NCI-H2171 treated with DMSO at 0.1 percent for 48 hours (cell line): ENCODE measurements at places on chromosomes 4 and X.

GRCh38 chrX:47217121-47217851, 1.2 kb upstream of the CDK16 start:
- DNase-seq = no peak

DNA sequence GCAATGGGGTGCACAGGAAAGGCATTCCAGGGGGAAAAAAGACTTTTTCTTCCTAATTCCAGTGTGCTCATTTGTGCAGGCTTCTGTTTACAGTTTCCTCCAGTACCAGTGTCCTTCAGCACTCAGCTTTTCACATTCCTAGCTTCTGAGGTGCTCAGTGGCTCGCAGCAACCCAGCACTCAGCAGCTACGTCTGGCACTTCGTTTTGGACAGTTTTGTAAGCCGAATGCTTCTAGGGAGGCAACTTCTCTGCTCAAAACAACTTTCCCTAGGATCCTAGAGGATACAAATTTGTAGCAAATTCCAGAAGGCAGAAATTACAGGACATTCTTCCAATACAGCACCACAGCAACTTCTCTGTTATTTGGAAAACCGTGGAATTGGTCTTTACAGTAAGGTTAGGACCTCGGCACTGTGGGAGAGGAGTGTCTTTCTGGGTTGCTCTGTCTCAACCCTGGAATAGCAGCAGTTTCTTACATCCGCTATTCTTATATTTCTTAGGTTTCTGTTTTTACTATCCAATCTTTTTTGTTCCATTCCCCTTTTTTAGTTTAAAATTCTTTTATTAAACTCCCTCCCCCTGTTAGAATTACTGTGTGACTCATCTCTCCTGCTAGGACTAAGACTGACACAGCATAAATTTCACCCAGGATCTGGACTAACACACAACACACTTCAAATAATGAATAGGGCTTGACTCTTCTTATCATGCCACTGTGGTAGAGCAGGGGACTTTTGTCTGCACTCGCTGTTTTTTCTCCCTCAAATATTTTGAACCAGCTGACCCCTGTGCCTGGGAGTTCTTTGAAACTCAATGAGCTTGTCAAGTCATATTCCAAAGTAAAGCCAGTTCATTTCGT, 1314.7 kb downstream of the FSTL5 start:
- no peak for DNase-seq

- DNase-seq = no peak
Observed at GRCh38 chr4:21205821-21206531, 505.7 kb downstream of the PACRGL start.

DNA sequence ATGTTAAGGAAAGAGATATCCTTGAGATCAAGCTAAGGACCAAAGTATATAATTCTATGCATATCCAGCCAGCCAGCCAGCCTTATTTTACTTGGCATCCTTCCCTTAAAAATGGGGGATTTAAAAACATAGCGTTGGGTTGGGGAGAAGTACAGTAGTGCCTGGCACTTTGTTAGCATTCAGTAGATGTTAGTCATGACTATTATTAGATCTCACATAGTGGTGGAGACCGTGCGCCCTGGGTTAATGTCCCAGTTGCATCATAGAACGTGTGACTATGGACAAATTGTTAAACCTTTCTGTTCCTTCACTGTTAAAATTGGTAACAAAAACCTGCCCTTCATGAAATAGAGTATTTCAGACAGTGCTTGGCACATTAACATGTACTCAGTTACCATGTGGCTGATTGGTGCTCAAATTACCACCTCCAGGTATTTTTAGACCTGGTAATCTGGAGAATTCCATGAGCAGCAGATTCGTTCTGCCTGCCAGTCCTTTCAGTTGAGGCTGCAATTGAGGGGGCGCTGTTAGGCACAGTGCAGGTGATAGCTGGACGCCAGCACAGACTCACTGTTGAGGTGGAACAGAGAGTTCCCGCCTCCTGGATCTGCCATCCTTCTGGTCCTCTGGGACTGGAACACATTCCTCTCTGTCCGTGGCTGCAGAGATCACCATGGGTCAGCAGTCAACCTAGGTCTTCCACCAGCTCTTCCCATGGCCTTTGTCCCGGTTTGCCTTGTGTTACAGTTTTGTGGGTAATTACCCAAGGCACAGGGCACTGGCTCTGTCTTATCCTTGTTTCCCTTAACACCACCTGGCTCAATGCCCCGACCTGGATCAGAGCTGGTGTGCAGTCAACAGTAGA, 31.7 kb downstream of the RBBP7 start:
- DNase-seq = no peak

- DNase-seq = peak; percentile 21
Observed at GRCh38 chrX:153460826-153461225, 9.6 kb downstream of the HAUS7 start.

GRCh38 chrX:68889249-68889648, 60.4 kb downstream of the EFNB1 start:
- DNase-seq = no peak

DNA sequence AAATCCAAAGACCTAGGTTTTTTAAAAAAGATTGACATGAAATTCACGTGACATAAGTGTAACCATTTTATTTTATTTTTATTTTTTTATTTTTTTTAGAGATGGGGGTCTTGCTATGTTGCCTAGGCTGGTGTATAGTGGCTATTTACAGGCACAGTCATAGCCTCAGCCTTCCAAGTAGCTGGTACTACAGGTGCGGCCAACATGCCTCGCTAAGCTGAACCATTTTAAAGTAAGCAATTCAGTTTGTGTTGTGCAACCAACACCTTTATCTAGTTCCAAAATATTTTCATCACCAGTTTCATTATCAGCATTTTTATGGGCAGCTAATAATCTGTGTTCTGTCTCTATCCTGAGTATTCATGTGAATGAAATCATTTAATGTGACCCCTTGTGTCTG, 107.5 kb upstream of the ENPEP start:
- DNase-seq = no peak

GRCh38 chr4:186554914-186555827, at the start of gene MTNR1A:
Gene MTNR1A (minus strand): TSS chr4:186555567. CDS start chr4:186555365, 202 bp downstream.
- no peak for DNase-seq

DNA sequence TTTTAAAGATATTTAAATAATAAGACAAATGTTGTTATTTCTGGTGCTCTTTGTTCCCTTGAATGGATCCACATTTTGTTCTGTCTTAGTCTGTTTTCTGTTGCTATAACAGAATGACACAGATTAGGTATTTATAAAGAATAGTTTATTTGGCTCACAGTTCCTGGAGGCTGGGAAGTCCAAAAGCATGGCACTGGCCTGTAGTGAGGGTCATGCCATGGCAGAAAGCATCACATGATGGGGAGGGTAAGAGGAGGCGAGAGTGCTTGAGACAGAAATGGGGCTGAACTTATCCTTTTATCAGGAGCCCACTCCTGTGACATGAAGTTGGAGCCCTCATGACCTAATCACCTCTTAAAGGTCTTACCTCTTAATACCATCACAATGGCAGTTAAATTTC, 38.2 kb downstream of the KIAA0232 start:
- no peak for DNase-seq

- DNase-seq = no peak
Observed at GRCh38 chr4:186858355-186858754, 134.7 kb upstream of the FAT1 start.

- no peak for DNase-seq
Observed at GRCh38 chr4:175671491-175671934, 140.6 kb downstream of the GPM6A start.

DNA sequence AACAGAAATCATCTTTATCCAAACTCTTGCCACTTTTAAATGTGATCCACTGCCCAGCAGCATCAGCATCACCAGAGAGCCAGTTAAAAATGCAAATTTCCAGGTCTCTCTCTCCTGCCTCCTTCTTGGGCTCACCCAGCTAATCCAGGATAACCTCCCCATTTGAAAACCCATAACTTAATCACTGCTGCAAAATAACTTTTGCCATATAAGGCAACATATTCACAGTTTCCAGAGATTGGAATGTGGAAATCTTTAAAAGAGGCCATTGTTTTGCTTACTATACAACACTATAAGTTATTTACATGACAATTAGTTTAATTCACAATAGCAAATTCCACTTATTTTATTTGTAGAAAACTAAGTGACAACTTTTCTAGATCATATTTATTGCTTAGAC, 4.8 kb upstream of the EXOSC9 start:
- no peak for DNase-seq

DNA sequence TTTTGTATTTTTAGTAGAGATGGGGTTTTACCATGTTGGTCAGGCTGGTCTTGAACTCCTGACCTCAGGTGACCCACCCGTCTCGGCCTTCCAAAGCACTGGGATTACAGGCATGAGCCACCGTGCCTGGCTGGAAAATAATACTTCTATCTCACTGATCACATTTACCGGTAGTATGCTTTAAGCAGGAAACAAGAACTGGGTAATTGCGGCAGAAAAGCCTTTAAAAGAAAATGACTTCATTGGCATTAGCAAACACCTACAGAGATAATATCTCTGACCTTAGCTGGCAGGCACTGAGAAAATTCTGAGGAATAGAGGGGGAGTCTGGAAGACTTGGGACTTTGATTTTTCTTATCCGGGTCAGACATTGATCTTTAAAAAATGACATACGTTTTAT, 78.5 kb downstream of the SHROOM3 start:
- DNase-seq = no peak

DNA sequence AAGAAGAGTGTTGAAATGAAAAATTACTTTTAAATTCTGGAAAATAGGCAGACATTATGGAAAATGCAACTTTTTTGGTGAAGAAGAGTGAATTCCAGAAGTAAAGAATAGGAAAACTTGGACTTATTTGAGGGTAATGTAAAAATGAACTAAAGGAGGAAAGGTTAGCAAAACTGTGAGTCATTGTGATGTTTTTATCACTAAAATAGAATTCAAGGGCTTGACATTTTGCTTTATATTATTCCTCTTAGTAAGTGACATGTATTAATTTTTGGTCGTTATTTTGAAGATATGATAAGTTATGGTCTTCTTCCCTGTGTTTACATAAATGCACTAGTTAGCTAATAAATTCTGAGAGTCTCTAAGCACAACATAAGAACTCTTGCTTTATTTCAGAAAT, 390.9 kb downstream of the FAT4 start:
- DNase-seq = no peak

DNA sequence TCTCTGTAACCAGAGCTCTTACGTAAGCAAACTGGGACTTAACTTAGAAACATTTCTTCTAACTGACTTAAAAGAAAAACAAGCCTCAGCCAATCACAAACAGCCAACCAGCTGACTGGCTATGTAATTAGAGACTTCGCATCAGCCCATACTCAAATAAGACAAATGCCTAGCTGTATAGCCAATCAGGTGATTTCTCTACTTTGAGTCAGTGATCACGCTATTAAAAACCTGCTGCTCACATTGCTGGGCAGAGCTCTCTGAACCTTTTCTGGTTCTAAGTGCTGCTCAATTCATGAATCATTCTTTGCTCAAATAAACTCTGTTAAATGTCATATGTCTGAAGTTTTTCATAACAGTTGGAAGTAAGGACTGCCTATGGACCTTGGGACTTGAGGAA, 9.9 kb upstream of the SMIM10L2A start:
- no peak for DNase-seq

GRCh38 chr4:171812665-171813525, at the start of gene GALNTL6:
Gene GALNTL6 (plus strand): TSS chr4:171813404.
- DNase-seq = no peak

DNA sequence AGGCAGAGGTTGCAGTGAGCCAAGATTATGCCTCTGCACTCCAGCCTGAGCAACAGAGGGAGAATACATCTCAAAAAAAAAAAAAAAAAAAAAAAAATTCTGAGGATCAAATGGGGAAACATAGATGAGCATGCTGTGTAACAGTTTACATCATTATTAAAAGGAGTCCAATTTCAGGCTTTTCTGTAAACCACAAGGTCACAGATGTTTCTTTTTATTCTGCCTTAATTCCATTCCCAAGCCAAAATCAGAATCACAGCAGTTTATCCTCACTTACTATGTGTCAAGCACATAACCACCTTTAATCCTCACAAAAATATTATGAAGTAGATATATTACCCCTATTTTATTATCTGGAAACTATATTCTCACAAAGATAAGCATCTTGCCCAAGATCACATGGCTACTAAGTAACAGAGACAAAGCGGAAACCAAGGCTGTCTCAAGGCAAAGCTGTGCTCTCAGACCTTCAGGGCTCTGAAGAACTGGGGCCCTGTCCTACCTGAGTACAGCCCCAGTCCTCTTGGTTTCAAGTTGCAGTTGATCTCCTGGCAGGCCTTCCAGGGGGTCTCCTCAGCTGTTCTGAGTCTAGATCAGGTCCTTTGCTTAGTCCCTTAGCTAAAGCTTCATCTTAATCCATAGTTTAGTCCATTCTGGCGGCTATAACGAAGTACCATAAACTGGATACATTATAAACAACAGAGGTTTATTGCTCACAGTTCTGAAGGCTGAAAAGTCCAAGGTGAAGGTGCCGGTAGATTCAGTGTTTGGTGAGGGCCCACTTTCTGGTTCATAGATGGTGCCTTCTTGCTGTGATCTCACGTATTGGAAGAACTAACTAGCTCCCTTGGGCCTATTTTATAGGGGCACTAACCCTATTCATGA, 141.3 kb downstream of the PALLD start:
- peak; percentile 40 for DNase-seq

DNA sequence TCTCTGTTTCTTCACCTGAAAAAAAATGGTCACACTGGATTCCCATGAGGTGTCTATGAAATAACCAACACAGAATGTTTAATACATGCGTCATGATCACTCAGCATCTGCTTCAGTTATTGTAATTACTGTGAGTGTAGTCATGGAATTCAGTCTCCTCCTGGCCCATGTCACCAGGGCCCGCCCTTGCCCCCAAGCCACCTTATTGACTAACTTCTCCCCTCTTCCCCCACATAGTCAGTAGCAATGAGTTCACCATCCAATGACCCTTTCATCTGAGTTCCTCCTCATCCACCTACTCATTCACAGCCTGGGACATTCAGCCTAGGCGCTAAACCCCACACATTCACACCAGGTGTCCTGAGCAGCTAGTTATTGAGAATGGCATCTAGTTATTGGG, 15.6 kb downstream of the PNMA6F start:
- DNase-seq = no peak

DNA sequence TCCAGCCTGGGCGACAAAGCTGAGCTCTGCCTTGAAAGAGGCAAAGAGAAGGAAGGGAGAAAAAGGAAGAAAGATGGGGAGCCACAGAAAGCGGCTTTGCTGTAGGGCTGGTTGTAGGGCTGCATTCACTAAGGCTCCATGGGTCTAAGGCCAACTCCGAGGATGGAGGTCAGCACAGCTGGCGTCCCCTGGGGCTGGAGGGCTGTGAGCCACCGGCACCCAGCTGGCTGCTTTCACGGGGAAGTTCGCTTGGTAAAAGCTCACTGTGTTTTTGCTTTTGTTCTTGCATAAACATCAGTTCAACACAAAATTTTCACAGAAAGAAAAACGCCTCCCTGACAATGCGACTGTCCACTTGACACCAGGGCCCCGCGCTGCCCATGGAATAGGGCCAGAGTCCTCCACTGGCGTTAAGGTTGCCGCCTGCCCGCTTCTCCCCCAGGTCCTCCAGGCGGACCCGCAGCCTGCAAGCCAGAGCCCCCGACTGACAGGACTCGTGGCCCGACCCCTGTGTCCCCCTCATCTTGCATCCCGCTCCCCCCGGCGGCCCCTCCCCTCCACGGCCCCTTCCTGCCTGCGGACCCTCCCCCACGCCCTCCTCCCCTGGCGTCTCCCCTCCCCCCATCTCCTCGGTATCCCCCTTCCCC, 1.1 kb downstream of the RNF212 start:
- DNase-seq = no peak

GRCh38 chr4:10017037-10017893, 4.0 kb downstream of the SLC2A9 start:
- DNase-seq = no peak
